ENCODE measurements at places on chromosomes 6 and 20.

DNA sequence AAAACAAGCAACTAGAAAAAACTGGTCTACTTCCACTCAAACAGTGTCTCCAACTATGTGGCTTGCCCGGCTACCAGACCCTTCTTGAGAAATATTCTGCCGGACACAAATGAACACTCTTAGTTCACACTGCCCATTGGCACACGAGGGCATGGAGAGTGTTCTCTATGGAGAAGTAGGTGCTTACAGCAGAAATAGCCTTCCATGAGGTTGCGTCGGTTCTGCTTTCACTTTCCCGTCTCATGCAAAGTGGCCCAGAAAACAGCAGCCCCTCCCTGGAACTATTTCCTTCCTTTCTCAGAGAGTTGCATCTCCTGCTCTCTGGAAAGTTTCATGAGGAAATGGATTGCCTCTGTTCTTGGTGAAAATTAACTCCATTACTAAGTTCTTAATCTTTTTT lies 9.5 kb upstream of the HLA-DOA start:
- DNase-seq: no peak

- DNase-seq: peak; percentile 57
These were observed 1.2 kb downstream of the DUSP22 start for GRCh38 chr6:293193-294174.

DNA sequence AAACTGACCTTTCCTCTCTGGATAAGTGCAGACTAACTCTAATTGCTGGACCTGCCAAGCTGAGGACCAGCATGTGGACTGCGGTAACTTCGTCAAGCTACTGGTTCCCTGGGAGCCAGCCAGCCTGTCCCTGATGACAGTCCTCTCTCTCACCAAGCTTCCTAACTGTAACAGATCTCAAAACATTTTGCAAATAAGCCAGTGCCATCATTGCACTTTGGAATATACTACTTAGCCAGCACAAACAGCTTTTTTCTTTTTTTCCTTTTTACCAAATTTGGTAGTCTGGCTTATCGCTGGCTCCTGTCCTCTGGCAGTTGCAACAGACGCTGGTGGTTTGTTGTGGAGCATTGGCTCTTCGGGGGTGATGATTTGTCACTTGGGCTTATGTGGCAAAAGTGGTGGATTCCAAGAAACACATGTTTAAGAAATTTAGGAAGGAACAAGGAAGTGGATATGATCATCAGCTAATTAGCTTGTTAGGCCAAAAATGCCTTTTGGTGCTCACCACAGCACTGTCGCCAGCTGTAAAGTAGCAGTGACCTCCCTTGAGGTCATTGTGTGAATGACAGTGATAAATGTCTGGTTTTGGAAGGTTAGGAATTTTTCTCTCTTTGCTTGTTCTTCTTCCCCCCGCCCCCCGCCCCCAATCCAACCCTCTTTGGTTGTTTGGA lies 171.7 kb downstream of the CLIC5 start:
- DNase-seq: no peak

DNA sequence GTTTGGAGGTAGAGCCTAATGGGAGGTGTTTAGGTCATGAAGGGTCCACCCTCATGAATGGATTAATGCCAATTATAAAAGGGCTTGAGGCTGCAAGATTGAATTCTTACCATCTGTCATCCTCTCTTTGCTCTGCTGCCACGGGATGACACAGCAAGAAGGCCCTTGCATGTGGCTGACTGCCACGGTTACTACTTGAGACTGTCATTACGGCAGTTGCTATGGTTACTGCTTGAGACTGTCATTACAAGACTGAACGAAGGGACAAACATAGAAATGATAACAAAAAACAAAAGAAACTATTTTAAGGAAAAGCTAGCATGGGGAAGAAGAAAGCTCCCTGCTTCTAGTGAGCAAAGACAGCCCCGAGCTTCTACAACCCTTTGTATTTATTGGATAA lies 715.0 kb downstream of the TFAP2A start:
- DNase-seq: no peak

DNA sequence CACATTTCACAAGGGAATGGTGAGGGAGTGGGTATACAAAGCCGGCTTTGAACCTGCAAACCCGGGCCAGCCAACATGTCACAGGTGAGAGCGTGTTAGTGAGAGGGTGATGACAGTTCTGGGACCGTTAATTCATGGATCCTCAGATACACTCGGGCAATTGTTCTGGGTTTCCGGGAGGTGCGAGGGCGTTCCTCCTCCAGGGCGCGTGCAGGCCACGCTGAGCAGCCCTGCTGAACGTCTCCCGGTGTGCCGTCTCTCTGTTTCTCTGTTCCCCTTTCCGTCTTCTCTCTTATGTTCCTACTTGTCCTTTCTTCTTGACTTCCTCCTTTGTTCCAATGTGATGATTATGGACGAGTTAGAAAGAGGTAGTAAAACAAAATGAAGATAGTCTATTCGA lies 130.0 kb upstream of the GMDS start:
- no peak for DNase-seq

- DNase-seq: no peak
These were observed 80.9 kb downstream of the HAO1 start for GRCh38 chr20:7859356-7859802.

GRCh38 chr6:30880698-30881252 lies 3.5 kb upstream of the DDR1 start:
- no peak for DNase-seq

GRCh38 chr6:96749891-96750290 lies 87.4 kb downstream of the GPR63 start:
- no peak for DNase-seq

DNA sequence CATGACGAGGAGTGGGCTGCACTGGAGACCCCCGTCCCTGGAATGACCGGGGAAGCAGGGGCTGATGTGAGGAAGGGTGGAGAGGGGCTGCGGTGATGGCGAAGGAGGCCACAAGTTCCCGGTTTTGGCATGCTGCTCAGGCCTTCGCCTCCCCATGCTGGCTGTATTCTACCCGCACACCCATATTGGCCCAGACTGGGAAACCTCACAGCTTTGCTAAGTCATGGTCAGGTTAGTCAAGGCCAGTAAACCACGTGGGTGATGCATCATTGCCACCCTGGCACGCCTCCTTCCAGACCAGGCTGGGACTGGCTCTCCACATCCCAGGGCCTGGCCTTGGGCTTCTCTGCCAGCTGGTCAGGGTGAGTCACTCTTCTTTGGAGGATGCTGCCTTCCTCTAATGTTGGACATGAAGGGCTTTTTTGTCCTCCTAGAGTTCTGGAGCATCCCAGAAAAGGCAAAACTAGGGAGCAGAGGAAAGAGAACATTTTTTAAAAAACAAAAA lies 53.8 kb downstream of the PCNA start:
- DNase-seq: no peak

DNA sequence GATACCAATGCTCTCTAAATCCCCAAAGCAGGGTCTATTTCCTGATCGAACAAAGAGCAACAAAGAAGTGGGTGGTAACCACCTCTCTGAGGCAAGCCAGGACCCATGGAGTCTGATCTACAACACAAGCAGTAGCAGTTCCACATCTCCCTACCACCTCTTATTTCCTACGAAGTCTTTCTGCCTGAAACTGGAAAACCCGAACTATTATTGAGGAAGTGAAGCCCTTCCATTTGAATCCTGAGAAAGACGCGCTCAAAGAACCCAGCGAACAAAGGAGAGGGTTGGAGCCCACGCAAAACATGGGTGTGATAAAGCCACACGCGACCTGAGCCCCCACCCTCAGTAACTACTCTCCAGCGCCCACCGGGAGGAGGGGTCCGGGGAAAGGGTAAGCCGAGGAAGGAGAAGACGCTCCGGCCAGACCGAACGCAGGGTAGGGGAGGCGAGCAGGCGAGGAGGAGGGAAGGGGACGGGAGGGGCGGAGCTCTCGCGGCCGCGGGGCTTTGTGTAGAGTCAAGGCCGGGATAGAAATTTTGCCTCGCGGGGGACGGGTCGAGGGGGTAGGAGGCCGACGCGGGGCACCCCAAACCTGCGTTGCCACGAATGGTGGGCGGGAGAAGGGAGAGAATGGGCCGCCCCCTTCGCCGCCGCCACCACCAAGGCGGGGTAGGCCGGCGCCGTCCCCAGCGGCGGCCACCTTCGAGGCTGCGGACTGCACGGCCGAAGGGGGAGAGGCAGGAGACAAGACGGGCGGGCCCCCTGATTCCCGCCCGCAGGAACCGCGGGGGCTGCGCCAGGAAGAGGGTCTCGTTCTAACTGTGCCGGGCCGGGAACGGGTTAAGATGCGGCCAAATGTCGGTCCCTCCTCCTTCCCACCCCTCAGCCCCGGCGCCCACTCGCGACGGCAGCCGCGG lies 802 bp downstream of the HDAC2 start:
- peak; percentile 34 for DNase-seq

DNA sequence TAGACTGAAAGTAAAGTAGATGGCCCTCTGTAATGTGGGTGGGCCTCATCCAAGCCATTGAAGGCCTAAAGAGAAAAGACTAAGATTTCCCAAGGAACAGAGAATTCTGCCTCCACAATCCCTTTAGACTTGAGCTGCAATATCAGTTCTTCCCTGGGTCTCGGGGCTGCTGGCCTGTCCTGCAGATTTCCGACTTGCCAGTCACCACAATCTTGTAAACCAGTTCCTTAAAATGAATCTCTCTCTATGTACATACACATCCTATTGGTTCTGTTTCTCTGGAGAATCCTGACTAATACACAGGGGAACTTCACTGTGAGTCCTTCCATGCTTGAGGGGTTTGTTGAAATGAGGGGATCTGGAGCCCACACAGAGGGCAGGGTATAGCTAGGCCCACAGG lies 12.9 kb downstream of the CCDC170 start:
- no peak for DNase-seq

GRCh38 chr6:141202626-141203025 lies 930.1 kb upstream of the GJE1 start:
- no peak for DNase-seq

DNA sequence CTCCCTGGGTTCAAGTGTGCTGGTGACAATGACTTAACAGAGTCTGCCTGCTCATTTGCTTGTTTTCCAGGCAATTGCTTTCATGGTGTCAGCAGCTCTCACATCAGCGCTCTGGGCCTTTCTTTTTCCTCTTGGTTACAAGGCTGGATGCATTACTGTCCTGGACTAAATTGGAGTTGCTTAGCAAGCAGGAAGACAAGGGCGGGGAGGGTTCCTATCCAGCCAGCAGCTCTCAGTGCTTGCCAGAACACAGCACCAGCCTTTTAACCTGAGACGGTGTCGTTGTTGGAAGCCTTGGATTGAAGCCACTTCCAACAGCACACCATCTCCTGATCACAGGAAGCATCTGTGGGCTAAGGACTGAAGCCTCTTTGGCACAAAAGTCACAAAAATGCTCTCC lies 606.9 kb downstream of the CDH26 start:
- no peak for DNase-seq

DNA sequence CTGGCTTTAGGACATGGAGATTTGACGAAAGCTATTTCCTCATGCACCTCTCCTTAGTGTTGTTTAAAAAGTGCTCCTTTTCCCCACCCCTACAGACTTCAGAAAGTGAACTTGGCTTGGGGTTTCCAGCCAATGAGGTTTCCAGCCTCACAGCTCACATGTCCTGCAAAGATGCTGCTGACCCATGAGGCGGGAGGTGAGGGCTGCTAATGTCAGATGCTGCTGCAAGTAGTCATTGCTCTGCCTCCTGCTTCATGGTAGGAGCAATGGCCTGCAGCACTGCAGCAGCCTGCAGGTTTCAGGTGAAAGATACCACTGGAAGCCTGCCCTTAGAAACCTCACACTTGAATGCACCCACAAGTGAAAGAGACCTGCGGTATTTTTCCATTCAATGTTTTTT lies 112.8 kb downstream of the LAMP5 start:
- DNase-seq: no peak

DNA sequence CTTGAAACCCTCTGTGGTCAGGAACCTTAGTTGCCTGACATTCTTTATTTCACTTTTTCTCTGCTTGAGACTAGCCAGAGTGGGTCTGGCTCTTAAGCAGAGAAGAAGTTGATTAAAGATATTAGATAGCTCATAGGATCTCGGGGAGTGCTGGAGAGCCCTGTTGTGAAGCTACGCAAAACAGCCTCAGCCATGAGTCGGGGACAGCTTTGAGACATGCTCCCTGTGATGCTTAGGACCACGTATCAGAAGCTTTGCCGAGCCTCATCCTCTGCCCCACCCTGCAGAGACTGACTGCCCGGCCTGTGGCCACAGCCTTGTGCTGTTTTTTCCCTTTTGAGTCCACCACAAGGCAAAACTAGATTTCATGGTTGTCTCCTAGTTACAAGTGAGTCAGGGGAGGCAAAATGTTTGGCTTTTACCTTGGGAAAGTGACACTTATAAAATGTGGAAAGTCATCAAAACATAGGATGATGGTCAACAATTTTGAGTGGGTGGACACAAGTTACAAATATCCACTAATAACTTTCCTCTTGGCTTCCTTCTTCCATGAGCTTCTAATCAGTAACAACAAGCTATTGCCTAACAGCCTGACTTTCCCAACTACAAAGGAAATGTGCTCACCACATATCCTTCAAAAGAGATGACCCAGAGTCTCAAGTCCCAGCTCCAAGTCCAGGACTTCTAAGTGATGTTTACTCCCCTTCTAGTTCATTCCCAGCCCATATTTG lies 108.4 kb downstream of the JAG1 start:
- DNase-seq: no peak

DNA sequence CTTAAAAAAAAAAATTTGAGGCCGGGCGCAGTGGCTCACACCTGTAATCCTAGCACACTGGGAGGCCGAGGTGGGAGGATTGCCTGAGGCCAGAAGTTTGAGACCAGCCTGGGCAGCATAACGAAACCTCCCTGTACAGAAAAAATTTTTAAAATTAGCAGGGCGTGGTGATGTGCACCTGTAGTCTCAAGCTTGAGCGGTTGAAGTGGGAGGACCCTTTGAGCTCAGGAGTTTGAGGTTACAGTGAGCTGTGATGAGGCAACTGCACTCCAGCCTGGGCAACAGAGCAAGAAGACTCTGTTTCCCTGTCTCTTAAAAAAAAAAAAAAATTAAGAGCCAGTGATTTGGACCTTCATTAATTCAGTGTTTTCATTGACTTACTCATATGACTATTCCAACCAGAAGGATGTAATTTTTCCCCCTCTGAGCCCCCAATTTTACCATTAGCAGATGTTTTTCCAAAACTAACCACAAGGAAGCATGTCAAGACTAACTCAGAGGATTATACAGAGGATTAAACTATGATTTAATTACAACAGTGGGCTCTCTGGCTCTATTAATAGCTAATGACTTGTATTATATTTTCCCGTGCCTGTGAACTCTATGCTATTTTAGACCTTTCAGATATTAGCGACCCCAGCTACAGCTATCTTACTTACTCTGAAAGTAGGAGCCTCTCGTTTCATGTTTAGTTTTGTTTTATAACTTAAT lies 75.1 kb downstream of the ARID1B start:
- DNase-seq: no peak

Data from CD8-positive, alpha-beta T cell (primary cell).